ENCODE measurements at places on chromosomes 5 and 9. TPM values are rescaled to one million over a fixed set of nuclear protein-coding genes. Genes with fewer than 3 reads are reported as not detected.

The PCDHB15 gene
- total RNA-seq = 2.9 TPM

The IRF1 gene
- 12.0 TPM for total RNA-seq

The ZMAT2 gene
- total RNA-seq = 36.3 TPM

The PRUNE2 gene
- total RNA-seq = 41.5 TPM

The PCDHGB4 gene
- 5.5 TPM for total RNA-seq

The FAXDC2 gene
- total RNA-seq = 12.7 TPM

The ELOVL7 gene
- 0.34 TPM for total RNA-seq

Measured in right cardiac atrium (tissue), 5 donors.